ENCODE measurements at places on chromosomes 4 and X.

DNA sequence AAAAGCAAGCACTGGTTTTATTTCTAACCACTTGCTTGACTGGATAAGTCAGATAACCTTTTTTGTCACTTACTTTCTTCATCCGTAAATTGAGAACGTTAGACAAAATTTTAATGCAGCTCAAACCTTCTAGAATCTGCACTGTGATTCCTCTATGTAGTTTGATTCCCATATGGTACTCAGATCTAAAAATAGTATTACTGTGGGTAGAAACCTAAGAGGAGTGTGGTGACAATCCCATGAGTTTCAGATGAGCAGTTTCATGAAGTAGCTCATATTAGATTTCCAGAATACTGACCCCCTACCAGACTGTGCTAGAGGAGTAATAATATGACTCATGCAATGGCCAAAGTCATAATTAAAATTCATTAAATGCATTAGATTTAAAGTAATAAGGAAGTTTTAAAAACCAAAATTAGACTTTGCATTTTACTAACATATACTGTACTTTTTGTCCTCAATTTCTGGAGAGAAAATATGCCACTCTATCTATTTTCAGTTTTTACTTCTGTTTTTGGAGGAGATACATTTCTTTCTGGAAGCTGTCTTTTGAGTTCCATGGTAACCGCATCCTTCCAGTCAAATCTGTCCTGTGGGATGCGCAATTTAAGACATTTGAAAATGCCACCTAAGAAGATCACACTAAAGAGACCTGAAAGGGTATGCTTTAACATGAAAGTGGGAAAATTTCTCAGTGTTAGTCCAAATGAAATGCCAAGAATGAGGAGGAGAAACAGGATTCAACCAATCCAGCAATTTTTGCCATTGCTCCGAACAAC is 64.1 kb upstream of the GPM6A start:
- no peak for DNase-seq

DNA sequence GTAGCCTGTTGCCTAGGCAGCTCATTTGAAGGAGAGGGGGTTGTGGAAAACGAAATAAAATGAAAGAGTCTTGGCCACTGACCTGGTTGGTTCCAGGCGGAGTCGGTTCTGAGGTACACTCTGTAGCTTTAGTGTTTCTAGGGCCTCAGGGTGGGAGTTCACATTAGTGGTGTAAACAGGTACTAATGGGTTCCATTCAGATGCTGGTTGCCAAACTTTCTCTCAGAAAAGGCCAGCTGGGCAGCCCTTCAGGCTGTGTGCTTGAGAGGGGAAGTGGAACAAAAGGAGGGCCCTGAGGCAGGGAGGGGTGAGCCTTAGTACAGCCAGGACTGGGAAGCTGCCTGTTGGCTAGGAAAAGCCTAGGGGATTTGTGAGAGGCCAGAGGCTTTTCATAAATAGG is 24.8 kb downstream of the NHSL2 start:
- no peak for DNase-seq

- no peak for DNase-seq
These were observed 6.8 kb upstream of the OCIAD2 start for GRCh38 chr4:48913346-48913745.

DNA sequence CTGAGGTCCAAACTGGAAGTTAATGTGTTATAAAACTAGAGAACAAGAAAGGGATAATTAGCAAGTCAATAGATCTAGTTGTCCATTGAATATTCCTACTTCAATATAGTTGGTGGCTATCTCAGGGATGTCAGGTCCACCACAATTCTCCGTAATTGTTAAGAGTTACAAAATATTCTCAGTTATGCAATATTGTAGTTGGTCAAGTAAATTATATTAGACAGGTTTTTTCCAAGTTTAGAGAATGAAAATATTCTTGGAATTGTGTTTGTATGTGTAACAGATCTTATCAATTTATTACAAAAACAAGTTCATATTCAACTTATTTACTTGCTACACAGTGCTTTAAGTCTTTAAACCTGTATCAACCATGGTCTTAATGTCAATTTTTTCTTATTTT is 547.4 kb downstream of the SPRY1 start:
- DNase-seq: no peak
